Motor neuron (in vitro differentiated cells): ENCODE measurements at places on chromosomes 12 and 14. TPM values are rescaled to one million over a fixed set of nuclear protein-coding genes. Genes with fewer than 3 reads are reported as not detected.

Gene ADCY6
- 28.2 and 48.3 TPM in 2 replicates for total RNA-seq

Gene KRT71
- 1.1 TPM in 1 of 2 replicates, not detected in the other for total RNA-seq

Gene RDH5
- 4.2 and 9.5 TPM in 2 replicates for total RNA-seq

Gene KLRC2
- not detected in 2 replicates for total RNA-seq

Gene TROAP
- 1.9 and 3.7 TPM in 2 replicates for total RNA-seq

Gene PLD4
- 0.38 and 0.71 TPM in 2 replicates for total RNA-seq

Gene SERPINA3
- 44.2 and 73.5 TPM in 2 replicates for total RNA-seq

Gene STXBP6
- 7.3 and 7.5 TPM in 2 replicates for total RNA-seq

Gene NOS1
- total RNA-seq, result 0.16 and 0.27 TPM in 2 replicates

- ATAC-seq, result no peak
Observed at GRCh38 chr12:28879379-28879778, 269.7 kb upstream of the FAR2 start.

DNA sequence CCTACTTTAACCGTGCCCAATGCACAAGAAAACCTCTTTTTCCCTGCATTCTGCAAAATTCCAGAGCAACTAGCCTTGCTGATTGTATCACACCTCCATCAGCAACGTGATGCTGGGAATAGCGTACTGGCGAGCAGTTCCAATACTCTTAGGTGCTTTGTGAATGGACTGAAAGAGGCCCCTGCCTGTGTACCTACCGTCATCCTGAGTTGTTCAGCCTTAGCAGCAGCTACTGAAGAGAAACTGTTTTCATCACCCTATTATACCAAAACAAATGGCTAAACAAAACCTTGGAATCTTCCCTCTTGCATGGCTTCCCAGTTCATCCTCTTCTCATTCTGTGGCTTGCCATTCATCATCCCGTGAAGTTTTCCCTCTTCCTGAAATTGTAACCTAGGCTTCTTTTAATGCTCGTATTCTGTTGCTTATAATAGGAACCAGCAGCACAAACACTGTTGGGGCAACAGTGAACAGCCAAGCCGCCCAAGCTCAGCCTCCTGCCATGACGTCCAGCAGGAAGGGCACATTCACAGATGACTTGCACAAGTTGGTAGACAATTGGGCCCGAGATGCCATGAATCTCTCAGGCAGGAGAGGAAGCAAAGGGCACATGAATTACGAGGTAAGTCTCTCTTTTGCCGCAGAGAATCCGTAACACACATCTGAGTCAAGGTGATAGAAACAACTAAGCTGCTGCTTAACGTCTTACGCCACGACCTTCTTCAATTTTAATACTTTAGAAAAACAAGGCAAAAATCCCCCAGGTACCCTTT lies 41.9 kb downstream of the RAD52 start:
- peak; percentile 80 for ATAC-seq

- no peak for ATAC-seq
Observed at GRCh38 chr12:13950502-13950901, 30.9 kb downstream of the GRIN2B start.

GRCh38 chr14:51157012-51157411 lies 62.1 kb upstream of the TRIM9 start:
- no peak for ATAC-seq

DNA sequence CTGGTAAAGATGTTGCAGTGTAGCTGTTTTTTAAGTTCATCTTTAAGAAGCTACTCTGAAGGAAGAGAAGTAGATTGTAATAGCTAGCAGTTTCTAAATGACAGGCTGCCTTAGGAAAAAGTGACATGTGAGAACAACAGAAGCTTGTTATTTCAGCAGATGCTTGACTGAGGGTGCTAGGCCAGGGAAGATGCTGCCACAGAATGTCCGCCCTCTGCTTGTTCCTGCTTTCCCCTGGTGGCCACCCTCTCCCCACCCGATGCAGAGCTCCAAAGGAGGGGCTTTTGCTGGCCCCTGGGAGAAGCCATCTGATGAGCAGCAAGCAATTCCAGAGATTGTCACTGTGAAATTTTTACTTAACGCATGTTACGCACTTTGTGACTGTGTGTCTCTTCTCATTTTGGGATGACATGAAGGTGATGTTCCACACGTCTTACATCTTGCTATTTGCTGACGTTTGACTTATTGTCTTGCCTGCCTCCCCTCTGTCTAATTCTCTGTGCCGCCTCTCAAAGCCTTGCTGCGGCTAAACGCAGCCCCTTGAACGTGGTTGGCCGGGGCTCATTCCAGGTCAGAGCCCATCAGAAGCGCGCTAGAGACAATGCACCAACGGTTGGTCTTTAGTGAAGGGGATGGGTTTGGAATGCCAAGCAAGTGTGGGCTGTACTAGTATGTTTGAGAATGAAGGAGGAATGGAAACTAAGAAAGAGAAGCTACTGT lies 44.8 kb downstream of the WDR20 start:
- ATAC-seq, result no peak

- no peak for ATAC-seq
Observed at GRCh38 chr12:27807063-27807703, 27.1 kb upstream of the MANSC4 start.

DNA sequence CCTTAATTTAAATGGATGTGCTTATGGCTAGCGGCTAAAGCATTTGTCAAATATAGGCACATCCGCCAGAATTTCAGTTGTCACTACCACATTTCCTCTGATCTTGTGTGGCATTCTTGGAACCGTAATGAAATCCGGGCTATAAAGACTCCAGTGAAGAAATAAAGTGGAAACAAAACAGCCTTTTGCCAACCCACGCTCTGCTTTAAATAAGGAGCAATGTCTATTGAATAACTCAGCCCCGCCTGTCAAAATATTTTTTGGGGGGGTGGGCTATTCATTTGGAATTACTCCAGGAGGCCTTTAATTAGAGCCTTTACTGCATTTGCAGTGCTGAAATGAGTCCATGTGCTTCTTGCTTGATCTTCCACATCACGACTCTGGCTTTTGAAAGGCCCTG lies 179.6 kb upstream of the RPH3A start:
- no peak for ATAC-seq

- no peak for ATAC-seq
Observed at GRCh38 chr12:42504049-42504448, 85.5 kb downstream of the PRICKLE1 start.

DNA sequence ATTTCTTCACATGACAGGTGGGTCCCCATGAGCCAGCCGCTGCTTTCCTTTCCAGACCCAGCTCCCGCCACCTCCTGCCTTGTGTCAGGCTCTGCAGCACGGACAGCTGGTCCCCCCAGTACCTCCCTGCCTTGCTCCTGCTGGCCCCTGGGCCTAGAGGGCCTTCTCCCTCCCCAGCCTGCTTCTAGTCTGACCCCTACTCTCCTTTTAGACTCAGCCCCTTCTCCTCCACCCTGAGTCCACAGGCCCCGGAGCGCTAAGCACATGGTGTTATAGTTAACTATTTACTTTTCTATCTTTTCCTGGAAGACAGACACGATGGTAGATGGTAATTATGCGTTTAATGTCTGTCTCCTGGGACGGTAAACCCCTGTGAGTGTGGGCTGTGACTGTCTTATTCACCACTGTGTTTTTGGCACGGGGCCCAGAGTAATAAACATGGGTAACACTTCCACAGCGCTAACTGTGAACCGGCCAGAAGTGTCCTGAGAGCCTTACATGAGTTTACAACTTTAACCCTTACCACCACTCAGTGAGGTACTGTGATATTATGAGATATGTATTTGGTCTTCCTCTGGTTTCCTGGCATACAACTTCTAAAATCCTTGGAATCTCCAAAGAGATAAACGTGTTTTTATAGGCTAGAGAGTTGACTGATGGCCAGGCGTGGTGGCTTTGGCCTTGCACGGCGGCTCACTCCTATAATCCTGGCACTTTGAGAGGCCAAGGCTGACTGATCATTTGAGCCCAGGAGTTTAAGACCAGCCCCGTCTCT lies 41.2 kb downstream of the DGLUCY start:
- peak; percentile 72 for ATAC-seq

GRCh38 chr12:32679920-32680237 lies 778 bp downstream of the DNM1L start:
- peak; percentile 13 for ATAC-seq

GRCh38 chr14:56351861-56352260 lies 227.7 kb upstream of the TMEM260 start:
- no peak for ATAC-seq

- peak; percentile 18 for ATAC-seq
Observed at GRCh38 chr12:32877601-32878459, 18.7 kb downstream of the PKP2 start.

- ATAC-seq, result no peak
Observed at GRCh38 chr14:21913759-21914158, 240.1 kb upstream of the OR4E1 start.

GRCh38 chr14:84468153-84468552 lies 1061.8 kb upstream of the FLRT2 start:
- ATAC-seq, result no peak

GRCh38 chr14:72518809-72519377 lies 375.0 kb downstream of the DPF3 start:
- no peak for ATAC-seq

GRCh38 chr12:72448089-72448488 lies 175.9 kb downstream of the TRHDE start:
- ATAC-seq, result no peak

DNA sequence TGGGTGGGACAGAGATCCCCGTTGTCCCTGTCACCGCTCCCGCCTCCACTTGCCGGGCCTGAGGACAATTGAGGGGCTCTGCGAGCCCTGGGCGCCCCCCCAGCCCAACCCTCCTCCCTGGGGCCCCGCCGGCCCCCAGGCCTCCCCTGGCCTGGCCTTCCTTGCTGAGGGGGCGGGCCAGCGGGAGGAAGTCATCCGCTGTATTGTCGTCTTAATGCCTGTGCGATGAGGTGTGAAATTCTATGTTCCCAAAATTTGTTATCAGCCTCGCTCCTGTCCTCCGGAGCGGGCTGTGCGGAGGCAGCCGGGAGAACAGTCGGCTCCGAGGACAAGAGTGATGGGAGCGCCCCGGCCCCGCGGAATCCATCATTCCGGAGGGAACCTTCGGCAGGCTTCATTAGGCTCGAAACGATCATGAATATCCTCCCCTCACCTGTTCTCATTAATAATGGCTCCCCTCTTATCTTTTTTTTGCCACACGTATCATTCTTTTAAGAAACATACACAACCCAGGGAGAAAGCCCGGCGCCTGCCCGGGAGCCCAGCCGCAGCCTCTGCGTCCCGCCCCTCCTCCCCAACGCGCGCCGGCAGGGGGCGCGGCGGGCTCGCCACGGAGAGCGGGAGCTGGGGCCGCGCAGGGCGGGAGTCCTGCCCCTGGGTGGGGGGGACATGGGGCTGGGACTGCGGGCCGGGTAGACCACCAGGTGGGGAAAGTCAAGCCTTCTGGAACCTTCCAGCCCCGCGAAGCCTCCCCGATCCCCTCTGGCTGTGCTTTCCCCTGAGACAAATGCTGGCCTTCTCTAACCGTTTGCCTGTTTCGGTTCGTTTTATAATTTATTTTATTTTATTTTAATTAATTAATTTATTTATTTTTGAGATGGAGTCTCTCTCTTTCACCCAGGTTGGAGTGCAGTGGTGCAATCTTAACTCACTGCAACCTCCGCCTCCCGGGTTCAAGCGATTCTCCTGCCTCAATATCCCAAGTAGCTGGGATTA lies 17.1 kb upstream of the DLK1 start:
- peak; percentile 63 for ATAC-seq

DNA sequence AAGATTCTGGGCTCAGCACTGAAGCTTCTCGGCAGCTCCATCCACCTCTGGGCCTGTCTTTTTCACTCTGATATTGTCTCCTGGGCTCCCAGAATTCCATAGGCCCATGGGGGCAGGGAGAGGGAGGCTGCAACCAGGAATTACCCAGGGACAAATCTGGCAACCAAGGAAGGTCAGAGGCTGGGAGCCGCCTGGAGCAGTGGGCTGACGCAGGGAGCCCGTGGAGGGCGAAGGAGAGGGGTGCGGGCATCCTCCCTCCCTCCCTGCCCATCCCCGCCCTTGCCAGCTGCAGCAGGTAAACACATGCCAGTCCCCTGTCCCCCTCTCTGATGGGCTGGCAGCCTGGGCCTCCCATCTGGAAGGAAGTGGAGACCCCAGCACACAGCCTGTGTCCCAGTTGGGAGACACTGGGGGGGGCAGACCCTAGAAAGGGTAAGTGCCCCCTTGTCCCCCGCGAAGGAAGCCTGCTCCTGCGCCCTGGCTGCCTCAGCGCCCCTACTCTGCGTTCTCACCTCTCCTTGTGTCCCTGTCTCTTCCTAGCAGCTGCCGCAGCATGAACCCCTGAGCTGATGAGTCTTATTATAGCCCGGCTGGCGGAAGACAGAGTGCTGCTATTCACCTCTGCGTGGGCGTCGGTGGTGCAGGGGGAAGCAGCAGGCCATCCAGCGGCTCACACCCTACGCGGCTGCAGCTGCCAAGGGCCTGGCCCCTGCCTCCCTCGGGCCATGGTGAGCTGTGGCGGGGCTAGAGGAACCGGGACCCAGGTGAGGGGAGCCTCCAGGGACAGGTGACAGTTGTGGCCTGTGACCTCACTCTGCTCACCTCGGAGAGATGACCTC lies 6.7 kb downstream of the LRTM2 start:
- ATAC-seq, result peak; percentile 50
